ENCODE measurements at places on chromosomes 1 and 21.
A peak's percentile ranks its signal among the peaks of the same experiment; 100 is the strongest.

- no peak for DNase-seq
Observed at GRCh38 chr1:31502253-31502652, 74.1 kb upstream of the TINAGL1 start.

DNA sequence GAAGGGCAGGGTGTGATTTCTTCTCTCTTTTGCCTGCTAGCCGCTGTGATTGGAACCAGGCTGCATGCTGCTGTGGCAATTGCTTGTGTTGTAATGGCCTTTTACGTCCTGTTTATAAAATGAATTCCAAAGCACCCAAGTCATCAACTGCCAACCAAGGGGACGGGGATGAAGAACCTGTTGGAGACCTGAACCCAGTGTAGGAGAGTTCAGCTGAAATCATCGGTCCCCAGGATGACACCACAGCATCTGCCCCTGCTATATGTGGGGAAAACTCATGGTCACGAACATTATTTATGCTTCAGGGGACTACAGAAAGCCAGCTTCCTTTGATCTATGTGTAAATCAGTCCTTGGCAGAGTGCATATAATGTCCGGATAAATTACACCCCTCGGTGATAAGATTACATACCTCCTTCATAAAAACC lies 3.8 kb downstream of the TMEM167B start:
- DNase-seq, result no peak

DNA sequence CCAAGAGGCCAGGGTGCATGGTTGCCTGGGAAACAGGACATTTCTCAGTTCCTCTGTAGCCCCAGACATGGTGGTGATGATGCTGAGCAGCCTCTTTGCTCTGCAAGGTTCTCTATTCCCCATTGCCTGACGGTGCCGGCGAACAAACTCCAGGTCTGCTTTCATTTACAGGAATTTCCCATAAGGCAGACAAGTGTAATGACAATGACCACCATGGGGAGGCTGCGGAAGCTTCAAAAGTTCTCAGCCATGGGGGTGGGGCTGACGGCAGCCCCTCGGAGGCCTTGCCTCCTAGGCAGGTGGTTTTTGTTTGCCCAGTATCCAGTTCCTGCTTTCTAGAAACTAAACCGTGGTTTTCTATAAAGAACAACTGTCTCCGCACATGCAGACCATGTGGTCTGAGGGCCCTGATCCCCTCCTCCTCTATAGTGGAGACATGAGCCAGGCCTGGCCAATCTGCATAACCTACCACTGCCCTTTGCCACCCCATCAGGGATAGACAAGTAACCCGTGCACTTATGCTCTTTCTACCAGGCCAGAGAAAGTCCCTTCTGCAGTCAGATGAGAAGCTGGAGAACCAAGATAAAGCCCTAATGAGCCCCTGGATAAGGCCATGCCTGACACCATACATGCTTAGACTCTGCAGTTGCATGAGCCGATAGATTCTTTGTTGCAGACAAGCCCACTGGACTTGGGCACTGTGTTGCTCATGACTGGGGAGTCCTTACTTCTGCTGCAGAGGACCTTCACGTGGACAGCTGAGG lies 54.1 kb downstream of the LDLRAD2 start:
- peak; percentile 67 for DNase-seq

DNA sequence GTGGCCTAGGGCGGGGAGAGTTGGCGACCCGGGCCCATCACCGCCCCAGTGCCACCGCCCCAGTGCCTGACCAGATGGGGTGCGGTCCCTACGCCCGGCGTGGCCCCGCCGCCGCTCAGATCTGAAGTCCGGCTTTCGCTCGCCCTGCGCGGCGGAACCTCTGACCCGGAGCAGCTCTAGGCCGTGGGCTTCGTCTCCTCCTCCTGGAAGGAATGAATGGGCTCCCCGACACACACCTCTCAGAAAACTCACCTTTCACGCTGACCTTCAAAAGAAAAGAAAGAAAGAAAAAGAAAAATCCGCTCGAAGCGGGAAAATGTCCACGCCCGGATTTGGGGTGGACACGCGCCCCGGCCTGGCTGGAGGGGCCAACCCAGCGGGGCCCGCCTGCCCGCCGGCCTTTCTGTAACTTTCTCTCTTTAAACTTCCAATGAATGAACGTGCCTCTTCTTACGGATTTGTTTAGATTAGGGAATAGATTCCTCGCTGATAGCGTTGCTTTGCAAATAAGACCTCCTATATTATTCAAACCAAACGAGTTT lies 5.4 kb upstream of the SIM2 start:
- no peak for DNase-seq

GRCh38 chr1:11735531-11735853 lies 444 bp upstream of the AGTRAP start:
- no peak for DNase-seq

GRCh38 chr1:19918057-19918456 lies 5.4 kb downstream of the PLA2G2E start:
- peak; percentile 86 for DNase-seq

DNA sequence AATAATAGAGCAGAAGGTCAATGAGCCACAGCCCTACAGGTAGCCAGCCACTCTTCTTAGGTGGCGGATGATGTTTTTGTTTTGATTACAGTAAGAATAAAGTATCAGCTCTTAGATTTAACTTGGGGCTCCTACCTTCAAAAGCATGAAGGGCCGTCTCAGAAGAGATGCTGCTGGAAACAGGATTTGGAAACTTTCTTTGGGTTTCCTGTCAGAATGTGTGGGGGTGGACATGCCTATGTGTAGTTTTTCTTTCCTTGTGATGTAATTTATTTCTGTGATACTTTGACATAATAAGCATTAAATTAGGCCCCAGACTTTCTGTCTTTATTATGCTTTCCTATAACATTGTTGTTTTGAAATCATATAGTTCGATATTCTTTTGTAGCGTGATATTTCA lies 1.5 kb downstream of the RAP1A start:
- peak; percentile 42 for DNase-seq

GRCh38 chr1:234062166-234062565 lies 157.7 kb downstream of the SLC35F3 start:
- no peak for DNase-seq

- DNase-seq, result no peak
Observed at GRCh38 chr21:46111193-46111571, 13.3 kb downstream of the COL6A2 start.

DNA sequence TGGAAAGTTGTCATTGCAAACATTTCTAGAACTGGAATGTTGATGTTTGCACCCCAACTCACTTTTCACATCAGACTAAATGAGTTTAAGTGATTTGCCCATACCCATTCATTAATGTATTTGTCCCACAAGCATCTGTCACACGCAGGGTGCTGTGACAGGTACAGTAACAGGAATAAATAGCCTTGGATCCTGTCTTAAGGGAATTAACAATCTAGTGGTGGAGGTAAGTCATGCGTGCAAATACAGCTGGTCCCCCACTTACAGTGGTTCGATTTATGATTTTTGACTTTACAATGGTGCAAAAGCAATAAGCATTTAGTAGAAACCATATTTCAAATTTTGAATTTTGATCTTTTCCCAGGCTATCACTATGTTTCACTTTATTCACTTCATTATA lies 17.5 kb upstream of the PRDM2 start:
- DNase-seq, result no peak

DNA sequence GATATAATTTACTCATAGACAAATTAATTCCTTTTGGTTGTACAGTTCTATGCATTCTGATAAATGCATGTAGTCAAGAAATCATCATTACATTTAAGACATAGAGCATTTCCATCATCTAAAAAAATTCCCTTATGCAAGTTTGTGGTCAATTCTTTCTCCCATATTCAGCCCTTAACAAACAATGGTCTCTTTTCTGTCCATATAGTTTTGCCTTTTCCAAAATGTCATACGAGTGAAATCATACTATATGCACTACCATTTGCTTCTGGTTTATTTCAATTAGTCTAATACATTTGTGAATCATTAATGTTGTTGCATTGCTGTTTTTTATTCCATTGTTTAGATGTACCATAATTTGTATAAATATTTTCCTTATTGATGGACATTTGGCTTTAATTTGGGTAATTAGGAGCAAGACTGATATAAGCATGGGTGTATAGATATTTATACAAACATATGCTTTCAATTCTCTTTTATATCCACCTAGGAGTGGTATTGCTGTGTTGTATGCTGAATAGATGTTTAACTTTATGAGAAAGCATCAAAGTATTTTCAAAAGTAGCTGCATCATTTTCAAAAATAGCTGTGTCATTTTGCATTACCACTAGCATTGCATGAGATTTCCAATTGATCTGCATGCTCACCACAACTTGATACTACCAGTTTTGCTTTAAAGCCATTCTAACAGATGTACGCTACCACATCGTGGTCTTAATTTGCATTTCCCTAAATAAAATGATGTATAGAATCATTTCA lies 397.0 kb upstream of the ADAMTS5 start:
- DNase-seq, result no peak

DNA sequence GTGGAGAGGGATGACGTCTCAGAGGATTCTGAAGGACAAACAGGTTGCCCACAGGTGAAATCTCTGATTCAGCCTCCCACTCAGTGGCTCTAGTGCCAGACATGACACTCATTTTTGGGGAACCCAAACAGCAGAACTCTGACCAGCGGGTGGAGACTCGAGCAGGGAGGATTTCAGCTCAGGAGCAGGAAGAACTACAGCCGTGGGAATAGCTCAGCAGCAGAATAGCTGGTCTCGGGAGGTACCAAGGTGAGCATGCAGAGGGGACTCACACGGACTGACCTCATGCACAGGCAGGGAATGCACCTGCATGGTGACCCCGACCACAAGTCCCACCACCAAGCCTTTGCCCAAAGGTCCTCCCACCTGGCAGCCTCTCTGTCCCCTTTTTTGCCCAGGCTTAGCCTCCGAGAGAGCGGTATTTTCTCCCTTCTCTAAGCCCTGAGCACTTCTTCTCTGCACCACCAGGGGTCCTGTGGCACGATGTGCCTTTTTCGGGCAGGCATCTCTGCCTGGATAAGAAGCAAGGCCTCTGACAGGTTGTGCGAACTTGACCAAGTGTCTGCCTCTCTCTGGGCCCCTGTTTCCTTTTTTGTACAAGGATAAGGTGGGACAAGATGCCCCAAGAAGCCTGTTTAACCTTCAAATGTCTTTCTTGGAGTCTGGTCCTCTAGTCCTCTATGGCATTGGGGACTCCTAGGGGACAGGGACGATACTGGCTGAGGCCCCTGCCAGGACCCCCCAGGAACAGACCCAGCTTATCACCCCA lies 8.8 kb upstream of the FGR start:
- peak; percentile 84 for DNase-seq

DNA sequence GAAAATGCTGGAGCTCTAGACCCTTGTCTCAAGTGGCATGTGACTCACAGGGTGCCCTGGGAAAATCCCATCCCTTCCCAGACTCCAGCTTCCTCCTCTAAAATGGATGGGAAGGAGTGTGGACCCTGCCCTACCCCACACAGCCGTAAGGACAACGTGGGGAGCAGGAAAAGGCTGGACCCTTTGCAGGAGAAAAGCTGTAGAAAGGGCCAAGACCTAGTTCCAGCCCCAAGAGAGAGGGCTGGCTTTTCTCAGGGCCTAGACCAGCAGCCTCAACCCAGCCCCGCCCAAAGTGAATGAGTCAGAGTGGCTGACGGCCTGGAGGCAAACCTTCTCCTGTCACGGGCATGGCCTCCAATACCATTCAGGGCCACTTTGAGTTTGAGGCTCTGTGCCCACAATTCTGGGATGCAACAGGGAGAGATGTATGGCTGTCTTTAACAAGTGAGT lies 1.1 kb downstream of the LAMB3 start:
- no peak for DNase-seq

DNA sequence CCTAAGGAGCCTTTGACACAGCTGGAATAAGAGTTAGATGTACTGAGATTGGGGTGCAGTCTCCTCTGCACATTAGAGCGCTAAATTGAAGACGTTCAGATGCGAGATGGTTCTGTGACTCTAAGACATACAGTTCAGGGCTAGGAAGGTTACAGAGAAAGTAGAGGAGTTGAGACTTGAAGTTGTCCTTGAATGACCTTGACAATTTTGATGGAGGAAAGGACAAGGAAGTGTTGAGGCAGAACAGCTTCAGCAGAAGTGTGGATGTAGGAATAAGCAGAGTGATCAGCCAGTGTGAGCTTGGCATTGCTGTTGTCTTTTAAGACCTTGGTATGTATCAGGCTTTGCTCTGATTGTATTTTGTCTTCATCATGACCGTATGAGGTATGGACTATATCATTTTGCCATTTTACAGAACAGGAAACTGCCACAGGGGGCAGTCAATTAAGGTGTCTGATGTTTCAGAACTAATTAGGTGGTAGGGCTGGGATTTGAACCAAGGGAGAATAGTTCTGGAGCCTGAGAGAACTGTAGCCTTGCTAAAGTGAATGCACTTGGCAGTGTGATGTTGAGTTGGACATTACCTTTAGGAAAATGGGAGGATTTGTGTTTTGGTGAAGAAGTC lies 9.2 kb downstream of the TTF2 start:
- no peak for DNase-seq

DNA sequence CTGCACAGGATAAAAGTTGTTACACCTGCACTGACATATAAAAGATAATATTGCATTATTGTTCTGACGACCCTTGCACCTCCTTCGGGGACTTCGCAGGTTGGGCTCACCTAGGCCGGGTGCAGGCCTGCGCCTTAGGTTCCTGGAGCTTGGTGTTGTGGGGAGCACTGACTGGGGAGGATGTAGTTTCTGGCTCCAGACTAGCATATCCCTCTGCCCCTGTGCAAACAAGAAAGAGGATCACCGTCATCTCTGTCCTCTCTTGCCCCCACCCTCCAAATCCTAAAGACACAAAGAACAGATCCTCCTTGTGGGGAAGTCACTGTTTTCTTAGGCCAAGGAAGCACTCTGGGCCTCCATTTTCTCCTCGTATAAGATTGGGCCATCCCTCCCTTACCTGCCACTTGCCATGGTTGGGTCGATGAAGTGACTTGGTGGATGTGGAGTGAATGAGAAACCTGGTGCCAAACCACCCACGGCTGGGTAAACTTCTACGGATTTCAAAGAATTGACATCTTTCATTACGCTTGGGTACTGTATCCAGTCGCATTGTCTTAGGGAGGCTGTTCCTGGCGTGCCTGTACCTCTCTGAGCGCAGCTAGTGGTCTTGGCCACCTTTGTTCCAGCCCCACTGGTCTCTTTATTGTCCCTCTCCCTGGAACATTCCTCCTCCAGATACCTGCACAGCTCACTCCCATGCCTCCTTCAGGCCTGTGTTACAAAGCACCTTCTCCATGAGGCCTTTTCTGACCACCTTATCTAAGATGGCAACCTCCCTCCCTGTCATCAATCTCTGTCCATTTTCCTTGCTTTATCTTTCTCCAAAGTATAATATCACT lies 34.4 kb upstream of the PKP1 start:
- DNase-seq, result no peak

- DNase-seq, result no peak
Observed at GRCh38 chr1:183844806-183845205, 39.9 kb downstream of the RGL1 start.
